ENCODE measurements at places on chromosomes 6 and 20.

DNA sequence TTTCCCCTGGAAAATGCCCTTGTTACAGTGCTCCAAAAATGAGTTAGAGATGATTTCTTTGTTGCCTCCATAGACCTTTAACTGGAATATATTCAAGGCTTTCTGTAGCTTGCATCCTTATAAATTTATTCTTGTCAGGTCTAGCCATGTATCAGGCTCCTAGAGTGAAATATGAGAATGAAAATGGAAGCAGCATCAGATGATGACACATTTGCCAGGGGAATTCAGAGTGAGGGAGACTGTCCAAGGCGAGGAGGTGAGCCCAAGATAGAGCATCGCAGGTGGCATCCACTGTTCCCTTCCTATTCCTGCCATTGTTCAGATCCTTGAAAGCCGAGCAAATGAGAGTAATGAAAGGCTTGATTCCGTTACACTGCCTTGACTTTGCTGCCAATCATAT, 386.8 kb downstream of the SAMD5 start:
- no peak for DNase-seq

GRCh38 chr6:72955666-72956065, 269.6 kb downstream of the KHDC1L start:
- DNase-seq, result no peak

- DNase-seq, result peak; percentile 75
Measured at GRCh38 chr6:79718509-79719247, 87.5 kb downstream of the SH3BGRL2 start.

DNA sequence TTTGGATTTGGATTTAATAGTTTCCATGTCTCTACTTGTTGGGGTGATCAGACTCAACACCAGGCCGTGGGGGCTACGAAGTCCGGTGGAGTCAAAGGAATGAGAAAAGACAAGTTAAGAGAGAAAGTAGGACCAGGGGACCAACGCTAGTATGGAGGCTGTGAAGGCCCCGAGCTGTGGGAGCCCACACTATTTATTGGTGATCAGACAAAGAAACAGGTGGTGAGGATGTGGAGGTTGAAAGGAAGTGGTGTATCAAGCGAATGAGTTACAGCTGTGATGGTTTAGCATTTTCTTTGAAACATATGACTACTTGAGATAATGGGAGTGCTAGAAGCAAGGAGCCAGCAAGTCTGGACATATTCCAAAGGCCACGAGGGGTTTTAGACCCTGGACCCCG, 62.4 kb downstream of the AKAP7 start:
- DNase-seq, result no peak

- no peak for DNase-seq
Measured at GRCh38 chr20:58146746-58147140, 81.7 kb downstream of the ANKRD60 start.

- DNase-seq, result peak; percentile 92
Measured at GRCh38 chr6:84763003-84763885, 1.2 kb downstream of the TBX18 start.

Measured in fibroblast of mammary gland (primary cell).